ENCODE measurements at places on chromosomes 5 and 9. TPM values are rescaled to one million over a fixed set of nuclear protein-coding genes. Genes with fewer than 3 reads are reported as not detected.

The PPP3R2 gene
- total RNA-seq, result not detected

The C9orf153 gene
- total RNA-seq, result 0.62 TPM

GRCh38 chr9:107734256-107735013, 244.9 kb upstream of the KLF4 start:
- no peak for DNase-seq

DNA sequence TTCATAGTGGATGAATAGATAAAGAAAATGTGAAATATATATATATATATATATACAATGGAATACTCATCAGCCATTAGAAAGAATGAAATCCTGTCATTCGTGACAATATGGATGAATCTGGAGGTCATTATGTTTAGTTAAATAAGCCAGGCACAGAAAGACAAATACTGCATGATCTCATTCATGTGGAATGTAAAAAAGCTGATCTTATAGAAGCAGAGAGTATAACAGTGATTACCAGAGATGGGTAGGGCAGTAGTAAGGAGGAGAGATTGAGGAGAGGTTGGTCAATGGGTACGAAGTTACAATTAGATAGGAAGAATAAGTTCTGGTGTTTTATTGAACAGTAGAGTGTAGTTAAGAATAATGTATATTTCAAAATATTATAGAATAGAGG, 19.7 kb upstream of the PCDHAC2 start:
- no peak for DNase-seq

- peak; percentile 20 for DNase-seq
These were observed 372.0 kb downstream of the CDH10 start for GRCh38 chr5:24272741-24273140.

- DNase-seq, result no peak
These were observed 37.3 kb upstream of the KCNIP1 start for GRCh38 chr5:170466553-170466952.
